Left renal cortex interstitium (tissue), 4 donors: ENCODE measurements at places on chromosomes 12 and 14.

DNA sequence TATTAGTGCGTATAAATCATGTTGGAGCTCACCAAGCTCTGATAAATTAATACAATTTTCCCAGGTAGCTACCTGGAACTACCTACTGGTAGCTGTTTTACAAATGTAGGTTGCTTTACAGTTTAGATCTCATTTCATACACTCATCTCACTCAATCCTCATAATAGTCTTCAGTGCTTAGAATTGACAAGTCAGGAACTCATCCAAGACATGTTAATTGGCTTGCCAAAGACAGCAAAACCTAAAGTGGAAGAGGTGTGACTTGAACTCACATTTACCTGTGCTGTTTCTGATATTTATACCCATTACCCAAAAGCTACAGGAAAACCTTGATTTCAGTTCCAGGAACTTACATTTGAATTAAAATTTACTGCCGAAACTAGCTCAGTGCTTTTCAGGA, 296.7 kb downstream of the DIO2 start:
- no peak for DNase-seq

DNA sequence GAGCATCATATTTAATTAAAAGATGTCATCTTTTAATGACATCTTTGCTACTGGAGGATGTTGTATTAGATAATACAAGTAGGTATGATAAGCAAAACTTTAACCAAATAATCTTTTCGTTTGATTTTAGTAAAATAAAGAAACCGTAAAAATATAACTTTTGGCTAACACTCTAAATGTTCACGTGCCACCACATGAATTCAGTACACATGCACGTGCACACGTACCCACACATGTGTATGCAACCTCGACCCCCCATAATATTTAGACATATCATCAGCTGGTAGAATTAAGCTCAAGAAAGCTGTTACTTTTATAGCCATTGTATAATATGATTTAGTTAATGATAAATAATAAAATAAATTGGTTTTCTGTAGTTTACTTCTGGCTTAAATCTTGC, 566.6 kb upstream of the FBXO33 start:
- DNase-seq: no peak

DNA sequence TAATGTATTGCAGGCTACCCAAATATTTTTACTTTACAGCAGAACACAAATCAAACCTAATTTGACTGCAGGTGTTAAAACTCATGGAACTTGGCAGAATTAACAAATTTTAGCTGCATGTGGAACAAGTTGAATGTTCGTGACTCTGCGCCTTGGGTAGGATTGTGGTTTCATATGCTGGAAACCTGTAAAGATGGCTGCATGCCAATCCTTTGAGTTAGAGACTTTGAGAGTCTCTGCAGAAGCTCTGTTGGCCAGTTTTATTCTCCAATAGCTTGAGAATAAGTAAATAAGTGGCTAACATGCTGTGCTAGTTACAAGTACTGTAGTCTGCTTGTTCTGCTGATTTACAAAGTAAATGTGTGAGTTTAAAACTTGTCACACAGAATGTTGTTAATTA, 77.8 kb downstream of the PDE6H start:
- no peak for DNase-seq

DNA sequence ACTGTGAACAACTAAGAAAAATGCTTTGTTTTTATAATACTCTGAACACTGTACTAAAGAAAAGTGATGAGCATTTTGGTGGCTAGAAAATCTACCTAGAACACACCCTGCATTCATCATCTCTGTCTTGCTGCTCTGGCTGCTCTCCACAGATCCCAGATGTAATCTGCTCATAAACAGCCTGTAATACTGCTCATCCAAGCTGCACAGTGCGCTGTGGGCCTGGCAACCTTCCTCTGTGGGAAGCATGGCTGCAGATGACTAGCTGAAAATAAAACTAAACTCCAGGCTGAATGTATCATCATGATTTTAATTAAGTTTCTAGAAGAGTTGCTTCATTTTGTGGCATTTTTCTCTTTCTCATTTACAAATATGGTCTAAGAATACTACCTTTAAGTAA, 200.7 kb downstream of the SLC2A13 start:
- no peak for DNase-seq

GRCh38 chr14:103385929-103386712, 906 bp downstream of the MARK3 start:
- DNase-seq: no peak

DNA sequence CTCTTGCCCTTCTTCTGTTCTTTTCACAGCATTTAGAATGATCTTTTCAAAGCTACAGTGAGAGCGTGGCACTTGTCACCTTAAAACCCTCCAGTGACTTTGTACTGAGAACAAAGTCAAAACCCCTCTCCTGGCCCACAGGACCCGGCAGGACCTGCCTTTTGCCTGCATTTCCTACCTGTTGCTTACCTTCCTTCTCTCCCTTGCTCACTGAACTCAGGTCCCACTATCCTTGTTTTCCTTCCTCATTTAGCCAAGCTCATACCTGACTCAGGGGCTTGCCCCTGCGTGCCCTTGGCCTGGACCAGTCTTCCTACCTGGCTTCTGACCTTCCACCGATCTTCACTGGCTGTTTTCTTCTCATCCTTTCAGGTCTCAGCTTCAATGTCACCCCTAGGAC, 112.3 kb upstream of the PRMT8 start:
- no peak for DNase-seq

GRCh38 chr14:84927096-84927827, 602.7 kb upstream of the FLRT2 start:
- no peak for DNase-seq

- no peak for DNase-seq
These were observed 54.1 kb downstream of the CEP83 start for GRCh38 chr12:94405413-94406116.

DNA sequence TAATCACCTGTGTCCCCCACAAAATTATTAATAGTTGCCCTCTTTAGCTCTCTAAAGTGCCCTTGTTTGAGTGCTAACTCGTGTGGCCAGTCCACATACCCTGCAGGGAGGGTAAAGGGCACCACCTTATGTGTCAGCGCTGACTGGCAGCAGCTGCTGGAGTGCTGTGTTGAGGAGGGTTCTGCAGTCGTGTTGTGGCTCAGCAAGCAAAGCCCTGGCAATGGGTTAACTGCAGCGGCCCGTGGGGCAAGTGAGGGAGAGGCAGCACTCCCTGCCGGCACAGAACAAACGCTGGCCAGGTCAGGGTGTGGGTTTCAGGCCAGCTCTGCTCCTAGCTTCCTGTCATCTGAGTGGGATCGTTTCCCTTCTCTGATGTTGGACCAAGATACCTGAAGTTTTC, 369.8 kb downstream of the CACNA1C start:
- no peak for DNase-seq

- no peak for DNase-seq
These were observed 20.2 kb downstream of the TMEM229B start for GRCh38 chr14:67468378-67468730.

GRCh38 chr12:5796959-5797225, 148.2 kb downstream of the ANO2 start:
- no peak for DNase-seq

DNA sequence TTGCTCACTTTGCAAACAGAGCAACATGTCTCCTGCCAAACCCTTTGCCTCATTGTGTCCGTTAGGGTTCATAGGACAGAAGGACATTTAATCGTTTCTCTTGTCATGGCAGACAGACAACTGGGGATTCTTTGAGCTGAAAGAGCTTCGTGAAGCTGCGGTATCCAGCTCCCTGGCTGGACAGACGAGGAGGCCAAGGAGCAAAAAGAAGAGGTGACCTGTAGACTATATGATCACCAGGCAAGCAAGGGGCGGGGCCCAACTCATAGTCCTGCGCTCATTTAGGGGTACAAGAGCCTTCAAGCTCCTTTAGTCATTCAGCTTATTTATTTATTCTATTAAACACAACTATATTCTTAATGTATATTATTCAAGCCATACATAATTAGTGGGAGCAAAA, 66.8 kb upstream of the VRK1 start:
- DNase-seq: no peak

GRCh38 chr14:65015391-65015790, 28.7 kb downstream of the FNTB start:
- no peak for DNase-seq

GRCh38 chr12:129941618-129942017, 37.8 kb upstream of the TMEM132D start:
- DNase-seq: peak; percentile 35

DNA sequence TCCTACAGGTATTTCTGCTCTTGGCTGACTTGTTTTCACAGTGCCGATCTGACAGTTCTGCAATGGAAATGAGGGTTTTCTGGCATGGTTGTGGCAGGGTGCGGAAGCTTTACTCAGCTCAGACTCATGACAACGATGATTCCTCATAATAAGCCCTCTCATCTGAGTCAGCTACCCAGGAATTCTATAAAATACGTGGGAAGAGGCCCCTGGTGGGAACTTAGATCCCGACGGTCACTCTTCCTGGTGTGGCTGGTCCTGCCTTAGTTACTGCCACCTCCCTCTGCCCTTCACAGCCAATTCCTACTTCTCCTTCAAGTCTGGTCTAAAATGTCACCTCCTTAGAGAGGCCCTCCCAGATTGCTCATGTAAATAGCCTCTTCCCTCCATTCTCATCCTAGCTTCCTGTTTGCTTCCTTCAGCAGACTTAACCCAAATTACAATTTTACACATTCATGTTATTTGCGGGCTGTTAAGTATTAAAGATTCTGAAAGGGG, 104.2 kb upstream of the MAP1LC3B2 start:
- DNase-seq: no peak

- DNase-seq: no peak
These were observed 114.0 kb downstream of the RPAP3 start for GRCh38 chr12:47591795-47592194.

DNA sequence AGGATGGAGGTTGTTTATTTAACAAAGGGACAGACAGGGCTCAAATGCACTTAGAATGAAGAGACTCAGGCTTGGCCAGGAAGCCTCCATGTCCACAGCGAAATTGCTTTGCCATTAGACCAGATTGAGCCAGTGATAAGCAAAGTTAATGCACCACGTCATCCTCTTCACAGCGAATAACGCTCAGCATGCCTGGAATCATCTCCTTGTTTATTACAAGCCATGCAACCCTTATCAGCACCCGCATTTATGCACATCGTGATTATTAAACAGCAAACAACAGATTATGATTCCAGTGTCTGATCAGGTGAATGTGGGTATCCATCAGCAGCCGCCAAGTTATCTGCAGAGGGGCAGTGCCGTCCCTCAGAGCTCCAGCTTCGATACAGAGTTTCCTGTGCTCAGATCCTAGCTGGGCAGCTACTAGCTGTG, 175.0 kb upstream of the TMEM132C start:
- DNase-seq: no peak

- DNase-seq: no peak
These were observed 77.8 kb downstream of the HSD17B6 start for GRCh38 chr12:56840922-56841321.

DNA sequence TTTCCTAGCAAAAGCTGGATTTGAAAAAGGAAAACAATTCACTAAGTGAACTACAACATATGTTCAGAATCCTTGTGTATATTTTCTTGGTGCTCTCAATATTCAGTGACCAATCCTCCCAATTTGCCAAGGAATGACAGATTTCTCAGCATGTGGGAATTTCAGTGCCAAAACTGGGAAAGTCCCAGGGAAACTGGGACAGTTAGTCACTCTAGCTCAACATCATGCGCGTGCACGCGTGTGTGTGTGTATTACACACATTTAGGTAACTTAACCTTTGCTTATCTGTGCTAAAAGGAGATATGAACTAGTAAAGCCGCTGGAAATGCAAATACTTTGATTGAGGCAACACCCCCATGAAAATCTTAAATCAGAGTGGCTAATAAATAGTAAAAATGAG, 26.1 kb upstream of the SLC6A13 start:
- DNase-seq: no peak

DNA sequence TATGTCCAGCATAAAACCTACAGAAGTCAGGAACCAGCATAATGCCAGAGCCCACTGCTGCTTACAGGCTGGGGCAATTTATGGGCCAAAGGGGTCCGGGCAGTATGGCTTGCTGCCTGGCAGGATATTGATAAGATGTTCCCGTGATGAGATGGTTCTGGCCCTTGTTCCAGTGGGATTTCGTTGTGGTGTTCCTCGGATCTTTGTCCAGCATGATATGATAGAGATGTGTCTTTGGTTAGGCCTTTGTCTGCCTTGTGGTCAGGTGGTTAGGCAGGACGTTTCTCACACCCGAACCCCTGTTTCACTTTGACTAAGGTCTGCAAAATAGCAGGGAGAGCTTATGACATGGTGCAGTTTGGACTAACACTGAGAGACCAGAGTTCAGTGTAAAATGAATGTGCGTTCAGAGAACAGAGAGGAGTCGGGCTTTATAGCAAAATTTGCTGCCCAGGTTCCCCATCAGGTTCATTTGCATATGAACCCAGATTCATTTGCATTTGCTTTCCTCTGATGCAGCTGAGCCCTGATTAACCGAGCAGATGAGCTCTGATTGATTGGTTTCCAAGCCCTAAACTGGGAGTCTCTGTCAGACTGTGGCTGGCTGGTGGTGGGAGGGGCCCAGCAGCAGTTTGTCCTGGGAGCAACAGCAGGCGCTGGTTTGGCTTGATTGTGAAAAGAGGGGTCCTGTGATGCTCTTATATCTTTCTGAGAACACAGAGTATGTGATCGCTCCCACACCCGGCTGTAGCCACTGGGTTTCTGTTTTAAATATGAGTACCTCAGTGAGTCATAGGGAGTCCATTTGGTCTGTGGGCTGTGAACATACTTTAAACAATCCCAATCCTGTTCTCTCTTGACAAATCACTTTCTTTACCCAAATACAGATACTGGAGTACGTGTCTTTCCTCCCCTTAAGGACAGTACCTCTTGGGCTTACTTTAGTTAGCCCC, 156.3 kb upstream of the PZP start:
- no peak for DNase-seq

- no peak for DNase-seq
These were observed 168.5 kb downstream of the NAV3 start for GRCh38 chr12:77999074-77999715.

DNA sequence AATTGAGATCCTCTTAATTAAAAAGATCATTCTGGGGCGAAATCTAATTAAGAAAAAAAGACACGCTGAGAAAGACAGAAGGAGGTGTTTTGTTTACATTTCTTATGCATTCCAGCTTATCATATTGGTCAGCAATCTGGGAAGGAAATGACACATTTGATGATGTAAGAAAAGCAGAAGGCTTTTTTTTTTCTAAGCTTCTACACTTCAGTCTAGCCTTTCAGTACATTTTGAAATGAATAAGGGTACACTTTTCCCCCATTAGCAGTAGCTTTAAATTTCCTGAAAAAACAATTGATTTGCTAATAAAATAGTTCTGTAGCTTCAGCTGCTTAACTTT, 5.9 kb upstream of the GSC start:
- DNase-seq: no peak

DNA sequence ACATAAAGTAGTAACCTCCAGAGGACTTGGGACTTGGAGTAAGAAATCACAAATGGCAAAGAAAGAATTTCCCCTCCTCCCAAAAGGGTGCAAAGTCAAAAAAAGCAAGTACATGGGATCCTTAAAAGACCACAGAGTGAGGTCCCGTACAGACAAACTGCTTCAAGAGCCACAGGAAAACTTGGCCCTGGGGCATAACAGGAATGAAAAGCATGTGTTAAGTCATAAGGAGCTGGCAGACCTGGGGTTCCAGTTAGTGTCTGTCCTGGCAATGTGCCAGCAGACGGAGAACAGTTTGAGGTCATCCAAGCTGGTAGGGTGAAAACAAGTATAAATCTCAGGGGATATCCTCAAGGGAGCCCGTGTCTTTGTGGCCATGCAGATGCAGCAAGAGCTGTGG, 73.2 kb downstream of the HSD17B6 start:
- DNase-seq: no peak

- no peak for DNase-seq
These were observed 14.3 kb downstream of the FOS start for GRCh38 chr14:75292886-75293285.
